ENCODE measurements at places on chromosomes 12 and 14. TPM values are rescaled to one million over a fixed set of nuclear protein-coding genes. Genes with fewer than 3 reads are reported as not detected.

GRCh38 chr14:87082917-87083316 is 910.1 kb downstream of the GALC start:
- no peak for DNase-seq

Gene UTP20
- 12.3 TPM for total RNA-seq

Gene KRT77
- total RNA-seq, result not detected

Gene TMCC3
- 48.1 TPM for total RNA-seq

Measured in endothelial cell (in vitro differentiated cells).